ENCODE measurements at places on chromosomes 7 and 10. TPM values are rescaled to one million over a fixed set of nuclear protein-coding genes. Genes with fewer than 3 reads are reported as not detected.
A peak's percentile ranks its signal among the peaks of the same experiment; 100 is the strongest.

- DNase-seq: no peak
These were observed 251.3 kb downstream of the REEP3 start for GRCh38 chr10:63772491-63772890.

DNA sequence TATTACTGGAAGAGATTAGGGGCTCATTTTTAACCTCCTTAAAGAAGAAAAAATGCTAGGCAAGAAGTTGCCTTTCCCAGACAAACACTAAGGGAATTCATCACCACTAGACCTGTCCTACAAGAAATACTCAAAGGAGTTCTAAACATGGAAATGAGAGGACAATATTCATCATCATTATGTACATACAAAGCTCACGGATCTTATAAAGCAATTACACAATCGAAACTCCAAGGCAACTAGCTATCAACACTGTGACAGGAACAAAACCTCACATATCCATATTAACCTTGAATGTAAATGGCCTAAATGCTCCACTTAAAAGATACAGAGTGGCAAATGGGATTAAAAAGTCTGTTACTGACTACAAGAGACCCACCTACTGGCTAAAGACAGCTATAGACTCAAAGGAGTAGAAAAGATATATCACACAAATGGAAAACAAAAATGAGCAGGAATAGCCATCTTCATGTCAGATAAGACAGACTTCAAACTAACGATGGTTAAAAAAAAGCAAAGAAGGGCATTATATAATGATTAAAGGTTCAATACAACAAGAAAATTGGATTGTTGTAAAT, 246.6 kb downstream of the ADRA2A start:
- peak; percentile 1 for DNase-seq

GRCh38 chr7:29292886-29293658, 98.5 kb downstream of the CHN2 start:
- DNase-seq: no peak

DNA sequence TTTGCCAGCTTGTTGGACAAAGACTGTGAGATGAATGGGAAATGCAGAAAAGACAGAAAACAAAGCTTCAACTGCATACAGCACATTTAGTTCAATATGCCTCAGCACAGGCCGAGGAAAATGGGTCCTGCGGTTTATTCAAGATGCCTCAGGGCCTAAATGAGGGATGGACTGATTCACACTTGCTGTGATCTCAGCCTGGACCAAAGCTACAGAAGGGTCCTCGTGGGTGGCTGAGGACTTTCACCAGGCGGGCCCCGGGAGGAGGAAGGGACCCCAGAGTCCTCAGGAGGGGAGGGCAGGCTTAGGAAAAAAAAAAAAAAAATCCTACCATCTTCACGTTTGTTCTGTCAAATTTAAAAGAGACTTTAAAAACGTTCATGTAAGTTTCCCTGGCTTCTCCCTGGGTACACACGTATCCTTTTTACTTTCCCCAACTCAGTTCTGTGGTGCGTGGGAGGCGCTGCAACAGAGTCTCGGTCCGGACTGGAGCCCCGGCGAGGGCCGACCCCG, 624 bp upstream of the ZNF783 start:
- peak; percentile 86 for DNase-seq

- DNase-seq: no peak
These were observed 100.6 kb downstream of the ARHGAP22 start for GRCh38 chr10:48504141-48504885.

GRCh38 chr10:34808801-34809745, 6.0 kb downstream of the PARD3 start:
- peak; percentile 71 for DNase-seq

DNA sequence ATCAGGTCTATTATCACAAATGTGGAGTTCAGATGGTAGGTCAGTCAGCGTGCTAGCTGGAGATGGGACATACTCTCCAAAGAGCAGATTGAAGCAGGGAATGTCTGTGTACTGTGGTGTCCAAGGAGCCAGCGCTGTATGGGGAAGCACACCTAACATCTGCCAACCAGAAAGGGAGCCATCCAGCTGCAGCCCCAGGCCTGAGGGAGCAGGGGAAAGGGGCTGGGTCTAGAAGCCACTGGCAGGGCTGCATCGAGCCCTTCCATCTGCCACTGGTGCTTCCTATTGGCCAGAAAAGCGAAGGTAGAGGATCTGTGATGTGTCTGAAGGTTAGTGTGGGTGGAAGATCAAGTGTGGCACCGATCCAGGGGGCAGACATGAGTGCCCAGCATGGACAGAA, 8.0 kb upstream of the RAMP3 start:
- no peak for DNase-seq

GRCh38 chr7:139871820-139872219, 42.8 kb downstream of the TBXAS1 start:
- DNase-seq: no peak

VOPP1 gene
- total RNA-seq: 89.0 TPM

TRPV5 gene
- not detected for total RNA-seq

PTEN gene
- total RNA-seq: under 0.01 TPM

CCDC136 gene
- total RNA-seq: 2.8 TPM

GRCh38 chr10:124097883-124098282, 4.5 kb upstream of the CHST15 start:
- no peak for DNase-seq

DNA sequence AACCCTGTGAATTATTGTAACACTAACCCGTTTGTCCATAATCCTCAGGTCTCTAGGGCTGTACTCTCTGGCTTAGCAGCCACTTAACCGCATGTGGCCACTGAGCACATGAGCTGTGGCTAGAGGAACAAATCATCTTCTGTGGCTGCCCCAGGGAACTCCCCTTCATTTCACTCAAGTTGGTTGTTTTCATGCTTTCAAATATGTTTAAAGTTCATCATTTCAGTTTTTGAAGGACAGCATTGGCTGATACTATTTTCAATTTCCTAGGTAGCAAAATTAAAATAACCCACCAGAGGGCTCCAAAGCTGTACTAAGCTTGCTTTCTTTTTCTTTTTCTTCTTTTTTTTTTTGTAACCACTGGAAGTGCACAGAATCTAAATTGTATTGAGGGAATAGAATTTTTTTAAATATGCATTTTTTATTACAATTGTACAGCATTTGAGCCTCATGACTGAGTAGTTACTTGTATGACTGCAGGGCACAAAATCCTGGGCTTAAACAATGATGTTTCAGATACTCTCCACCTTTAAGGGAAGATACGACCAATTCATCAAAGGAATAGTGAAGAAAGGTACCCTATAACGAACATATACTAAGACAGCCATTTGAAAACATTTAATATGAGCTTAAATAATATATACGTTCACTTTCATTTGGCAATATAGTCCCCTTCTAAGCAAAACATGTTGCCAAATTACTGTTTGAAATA, 38.6 kb downstream of the MRC1 start:
- DNase-seq: peak; percentile 52

DNA sequence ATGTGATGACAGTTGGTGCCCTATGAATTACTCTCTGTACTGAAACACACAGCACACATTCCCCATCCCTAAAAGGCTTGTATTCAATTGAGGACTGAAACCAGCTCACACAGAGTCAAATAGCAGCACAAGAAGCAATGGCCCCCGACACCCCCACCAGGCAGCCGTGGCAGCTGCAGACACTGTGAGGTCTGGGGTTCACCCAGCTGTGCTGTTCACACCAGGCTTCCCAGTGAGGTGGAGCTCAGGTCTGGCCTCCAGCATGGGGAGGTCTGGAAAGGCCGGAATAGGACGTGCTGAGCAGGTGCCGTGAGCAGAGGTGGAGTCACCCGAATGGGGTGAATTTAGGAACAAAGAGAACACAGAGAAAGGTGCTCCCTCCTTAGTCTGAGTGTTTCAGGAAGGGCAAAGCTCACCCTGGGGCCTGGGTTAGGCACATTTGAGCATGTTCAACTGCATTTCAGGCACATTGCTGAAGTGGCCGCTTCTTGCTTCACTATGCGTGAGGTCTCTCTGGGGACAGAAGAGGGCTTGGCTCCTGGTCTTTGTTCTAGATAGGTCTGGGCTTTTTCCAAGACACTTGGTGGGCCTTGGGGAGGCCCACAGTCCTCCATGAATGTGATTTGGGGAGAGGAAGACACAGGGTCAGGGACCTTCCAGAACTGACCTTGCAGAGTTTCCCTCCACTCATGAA, 41.1 kb downstream of the C10orf120 start:
- DNase-seq: no peak

DNA sequence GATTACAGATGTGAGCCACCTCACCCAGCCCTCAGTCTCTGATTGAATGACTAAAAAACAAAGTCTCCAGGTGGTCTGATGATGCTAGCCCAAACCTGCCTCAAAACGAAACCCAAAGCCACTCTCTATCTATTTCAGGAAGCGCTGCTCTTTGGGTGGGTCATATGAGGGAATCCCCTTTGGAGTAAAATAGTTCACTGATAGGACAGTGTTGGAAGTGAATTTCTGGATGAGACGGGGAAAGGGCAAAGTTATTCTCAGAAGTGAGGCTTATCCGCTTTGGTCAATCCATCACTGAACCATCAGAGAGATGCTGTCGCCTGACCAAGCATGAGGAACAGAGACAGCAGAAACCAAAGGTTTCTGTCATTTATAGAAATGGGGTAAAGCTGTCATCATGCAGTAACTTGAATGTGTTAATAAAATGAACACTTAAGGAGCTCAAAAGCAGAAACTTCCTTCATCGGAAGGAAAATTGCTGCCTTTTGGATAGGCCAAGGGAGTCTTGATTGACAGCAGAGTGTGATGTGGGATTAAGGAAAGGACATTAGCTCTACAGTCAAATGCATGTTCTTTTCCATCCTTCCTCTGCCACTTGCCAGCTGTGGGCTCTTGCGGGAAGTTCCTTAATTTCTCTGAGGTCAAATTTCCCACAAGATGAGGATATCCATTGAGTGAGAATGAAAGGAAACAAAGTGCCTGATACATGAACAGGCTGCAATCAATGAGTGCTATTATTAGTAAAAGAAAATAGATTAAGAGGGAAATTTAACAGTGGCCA, 64.9 kb upstream of the C1QL3 start:
- DNase-seq: no peak

DNA sequence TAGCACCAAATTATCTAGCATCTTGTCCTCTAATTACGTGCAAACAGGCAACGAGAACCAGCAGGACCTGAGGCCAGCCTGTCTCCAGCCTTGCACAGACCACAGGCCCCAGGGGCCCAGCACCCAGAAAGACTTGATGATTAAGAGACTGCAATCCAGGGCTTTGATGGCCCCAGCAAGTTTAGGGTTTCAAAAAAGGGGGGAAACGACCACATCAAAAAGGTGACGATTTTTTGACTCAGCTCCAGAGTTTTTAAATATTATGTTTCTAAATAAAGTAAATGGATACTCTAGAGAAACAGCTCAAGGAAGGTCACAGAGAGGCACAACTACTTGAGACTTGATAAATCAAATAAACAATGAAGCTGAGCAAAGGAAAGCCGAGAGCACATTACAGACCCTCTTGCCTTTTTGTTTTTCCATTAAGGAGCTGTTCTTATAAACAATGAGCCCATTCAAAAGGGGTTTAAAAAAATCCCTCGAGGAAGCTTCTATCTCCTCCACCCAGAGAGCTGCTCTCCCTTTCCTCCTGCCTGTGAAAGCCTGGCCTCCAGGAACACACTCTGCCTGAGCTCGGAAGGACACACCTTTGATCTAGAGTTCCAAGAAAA, 44.1 kb downstream of the GLI3 start:
- DNase-seq: peak; percentile 87

AKR1C2 gene
- 24.8 TPM for total RNA-seq

DNA sequence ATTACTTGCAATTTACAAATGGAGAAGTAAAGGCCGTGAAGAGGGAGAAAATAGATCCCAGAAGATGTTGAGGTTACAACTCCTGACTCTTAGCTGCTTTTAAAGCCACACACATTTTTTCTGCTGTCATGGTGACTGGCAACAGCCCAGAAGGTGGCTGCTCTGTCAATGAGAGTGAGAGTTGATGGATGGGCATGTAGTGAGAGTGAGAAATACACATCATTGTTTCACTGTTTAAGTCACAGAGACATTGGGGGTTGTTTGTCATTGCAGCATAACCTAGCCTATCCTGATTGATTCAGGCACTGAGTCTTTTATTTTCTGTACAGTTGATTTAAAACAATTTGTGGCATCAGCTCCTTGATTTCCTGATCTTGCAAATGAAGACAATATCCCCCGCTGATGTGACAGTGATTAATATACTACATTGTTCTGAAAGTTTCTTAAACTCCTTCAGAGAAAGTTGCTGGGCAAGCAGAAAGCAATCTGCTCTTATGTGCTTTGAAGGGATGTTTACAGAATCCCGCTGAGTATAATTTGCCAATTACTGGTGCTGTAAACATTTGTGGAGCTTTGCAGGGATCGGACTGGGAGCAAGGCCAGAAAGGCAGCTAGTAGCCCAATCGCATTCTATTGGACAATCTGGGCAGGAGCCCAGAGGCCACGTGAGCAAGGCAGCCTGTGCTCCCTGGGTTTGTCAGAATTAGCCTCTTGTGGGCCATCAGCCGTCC, 229.6 kb downstream of the PRPF18 start:
- DNase-seq: peak; percentile 77

- peak; percentile 69 for DNase-seq
These were observed 347.0 kb downstream of the GATA3 start for GRCh38 chr10:8401531-8401930.

- peak; percentile 29 for DNase-seq
These were observed 111.9 kb upstream of the RHEB start for GRCh38 chr7:151631570-151631952.

- DNase-seq: peak; percentile 3
These were observed 103.5 kb downstream of the FAM53B start for GRCh38 chr10:124640538-124641231.

- peak; percentile 80 for DNase-seq
These were observed 13.1 kb downstream of the PHKG1 start for GRCh38 chr7:56079450-56080185.

GRCh38 chr10:17171141-17171641, 30.3 kb downstream of the TRDMT1 start:
- DNase-seq: no peak

UNCX gene
- total RNA-seq: not detected

NDUFA5 gene
- 102 TPM for total RNA-seq

GRCh38 chr10:78316451-78316931, 282.8 kb downstream of the RPS24 start:
- peak; percentile 54 for DNase-seq

ADRA2A gene
- total RNA-seq: 0.10 TPM

Data from RPMI7951 (cell line).